ENCODE measurements at places on chromosomes 11 and 22. TPM values are rescaled to one million over a fixed set of nuclear protein-coding genes. Genes with fewer than 3 reads are reported as not detected.

ADM gene
- 17.3 TPM for total RNA-seq

DNA sequence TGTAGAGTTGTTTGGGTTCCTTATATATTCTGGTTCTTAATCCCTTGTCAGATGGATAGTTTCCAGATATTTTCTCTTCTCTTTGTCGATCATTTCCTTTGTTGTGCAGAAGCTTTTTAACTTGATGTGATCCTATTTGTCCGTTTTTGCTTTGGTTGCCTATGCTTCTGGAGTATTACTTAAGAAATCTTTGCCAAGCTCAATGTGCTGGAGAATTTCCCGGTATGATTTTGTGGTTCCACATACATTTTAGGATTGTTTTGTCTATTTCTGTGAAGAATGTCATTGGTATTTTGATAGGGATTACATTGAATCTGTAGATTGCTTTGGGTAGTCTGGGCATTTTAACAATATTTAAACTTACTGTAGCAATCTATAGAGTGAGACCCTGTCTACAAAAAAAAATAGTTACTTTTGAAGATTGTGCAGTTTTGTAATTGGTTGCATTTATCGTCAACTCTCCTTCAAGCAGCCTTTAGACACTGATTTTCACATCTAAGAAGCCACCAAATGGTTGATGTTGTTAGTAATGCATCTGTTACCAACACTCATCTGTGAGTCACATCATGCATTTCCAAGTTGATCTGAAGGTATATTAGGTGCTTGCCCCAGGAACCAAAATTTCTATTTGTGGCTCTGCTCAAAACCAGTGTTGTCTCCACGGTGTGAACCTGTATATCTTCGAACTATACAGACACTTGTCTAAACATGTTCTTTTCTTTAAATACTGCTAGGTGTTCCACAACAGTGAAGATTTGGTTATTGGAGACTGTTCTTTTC lies 21.4 kb downstream of the XRCC6 start:
- DNase-seq = no peak

GRCh38 chr11:1776944-1777715 lies 13.4 kb upstream of the CTSD start:
- no peak for DNase-seq

DNA sequence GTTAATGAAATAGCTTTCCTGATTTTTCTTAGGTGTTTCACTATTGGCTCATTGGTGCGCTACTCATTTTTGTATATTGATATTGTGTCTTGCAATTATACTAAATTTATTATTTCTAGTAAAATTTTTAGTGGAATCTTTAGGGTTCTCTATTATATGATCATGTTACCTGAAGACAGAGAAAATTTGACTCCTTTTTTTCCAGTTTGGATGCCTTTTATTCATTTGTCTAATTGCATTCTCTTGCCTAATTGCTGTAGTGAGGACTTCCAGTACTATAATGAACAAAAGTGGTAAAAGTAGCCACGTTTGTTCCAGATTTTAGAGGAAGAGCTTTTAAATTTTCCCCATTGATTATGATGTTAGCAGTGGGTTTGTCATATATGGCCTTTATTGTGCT lies 114.0 kb upstream of the SERPIND1 start:
- no peak for DNase-seq

CUL5 gene
- 70.6 TPM for total RNA-seq

- peak; percentile 55 for DNase-seq
Measured at GRCh38 chr11:86769219-86769618, 31.1 kb upstream of the PRSS23 start.

GRCh38 chr11:10758957-10759356 lies 7.9 kb downstream of the CTR9 start:
- DNase-seq = no peak

TMEM45B gene
- total RNA-seq = not detected

TESMIN gene
- not detected for total RNA-seq

WNT7B gene
- total RNA-seq = not detected

GRCh38 chr11:85347291-85347690 lies 279.9 kb downstream of the DLG2 start:
- no peak for DNase-seq

GRCh38 chr11:122756417-122756816 lies 81.9 kb upstream of the CRTAM start:
- DNase-seq = no peak

- no peak for DNase-seq
Measured at GRCh38 chr22:44102856-44103255, 77.9 kb upstream of the PARVG start.

GRCh38 chr11:1757861-1758610 lies 5.7 kb downstream of the CTSD start:
- DNase-seq = no peak

DNA sequence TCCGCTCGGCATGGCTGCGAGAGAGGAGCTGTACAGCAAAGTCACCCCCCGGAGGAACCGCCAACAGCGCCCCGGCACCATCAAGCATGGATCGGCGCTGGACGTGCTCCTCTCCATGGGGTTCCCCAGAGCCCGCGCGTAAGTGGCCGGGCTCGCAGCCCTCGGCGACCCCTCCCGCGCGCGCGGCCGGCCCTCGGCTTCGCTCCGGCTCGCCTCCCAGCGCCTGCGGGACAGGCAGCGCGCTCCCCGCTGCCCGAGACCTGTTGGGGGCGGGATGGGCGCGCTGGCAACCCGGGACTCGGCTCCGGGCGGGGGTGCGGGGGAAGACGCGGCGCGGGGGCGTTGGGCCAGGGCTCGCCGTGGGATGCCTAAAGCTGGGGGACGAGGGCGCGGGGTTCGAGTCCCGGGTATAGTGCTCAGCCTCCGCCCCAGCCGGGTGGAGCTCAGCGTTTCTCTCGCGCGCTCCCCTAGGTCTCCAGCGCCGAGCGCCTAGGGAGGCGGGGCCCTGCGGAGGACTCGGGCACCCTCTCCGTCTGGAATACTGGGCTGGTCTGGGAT lies 630 bp downstream of the UBASH3B start:
- DNase-seq = peak; percentile 65

DNA sequence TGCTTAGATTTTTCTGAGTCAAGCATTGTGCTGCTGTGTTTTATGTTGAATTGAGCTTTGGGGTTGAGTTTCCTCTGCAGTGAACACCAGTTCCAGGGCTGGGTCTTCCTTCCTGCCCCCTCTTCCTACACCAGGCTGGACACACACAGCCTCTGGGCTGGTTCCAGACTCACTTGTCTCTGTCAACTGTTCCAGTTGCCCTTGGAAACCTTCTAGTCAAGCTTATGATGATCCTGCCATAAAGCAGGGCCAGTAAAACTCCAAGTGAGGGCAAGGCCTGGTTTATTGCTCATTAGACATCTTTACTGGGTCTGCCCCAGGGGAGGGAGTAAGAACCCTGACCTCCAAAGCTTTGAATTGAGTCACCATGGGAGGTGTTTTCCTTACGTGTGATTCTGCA lies 61.1 kb downstream of the KIAA1671 start:
- DNase-seq = no peak

- DNase-seq = no peak
Measured at GRCh38 chr22:25966448-25966913, 202.8 kb upstream of the SEZ6L start.

PANX3 gene
- total RNA-seq = not detected

SCUBE1 gene
- total RNA-seq = not detected

GRCh38 chr11:113979431-113979830 lies 4.5 kb downstream of the HTR3A start:
- DNase-seq = no peak

DNA sequence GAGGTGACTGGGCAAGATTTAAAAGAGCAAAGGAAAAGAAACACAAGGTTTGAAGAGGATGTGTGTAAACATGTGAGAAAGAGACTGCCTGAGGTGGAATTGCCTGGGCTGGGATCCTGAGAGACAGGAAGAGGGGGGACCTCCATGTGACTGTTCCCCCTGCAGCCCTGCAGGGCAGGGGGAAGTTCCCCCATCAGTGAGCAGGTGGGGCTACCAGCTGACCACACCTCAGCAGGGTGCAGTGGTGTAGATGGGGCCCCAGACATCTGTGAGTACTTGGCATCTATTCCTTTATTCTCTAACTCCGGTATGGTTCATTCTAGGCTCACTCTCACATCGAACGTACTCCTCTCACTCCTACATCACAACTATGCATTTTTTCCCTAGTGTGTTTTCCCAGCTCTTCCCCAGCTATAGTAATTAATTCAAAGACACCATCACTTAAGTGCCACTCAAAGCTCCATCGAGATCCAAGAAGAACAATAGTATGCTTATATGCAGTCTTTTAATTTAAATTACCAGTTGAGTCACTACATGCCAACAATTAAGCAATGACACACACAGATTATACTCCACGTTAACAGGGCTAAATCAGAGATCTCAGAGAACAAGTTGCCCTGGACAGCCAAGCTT lies 42.7 kb downstream of the LGR4 start:
- DNase-seq = no peak

TBX1 gene
- 42.6 TPM for total RNA-seq

KCTD14 gene
- 0.35 TPM for total RNA-seq

- no peak for DNase-seq
Measured at GRCh38 chr11:74680035-74680671, 51.1 kb downstream of the CHRDL2 start.

GRCh38 chr11:96214777-96215109 lies 128.3 kb downstream of the MAML2 start:
- no peak for DNase-seq

DNA sequence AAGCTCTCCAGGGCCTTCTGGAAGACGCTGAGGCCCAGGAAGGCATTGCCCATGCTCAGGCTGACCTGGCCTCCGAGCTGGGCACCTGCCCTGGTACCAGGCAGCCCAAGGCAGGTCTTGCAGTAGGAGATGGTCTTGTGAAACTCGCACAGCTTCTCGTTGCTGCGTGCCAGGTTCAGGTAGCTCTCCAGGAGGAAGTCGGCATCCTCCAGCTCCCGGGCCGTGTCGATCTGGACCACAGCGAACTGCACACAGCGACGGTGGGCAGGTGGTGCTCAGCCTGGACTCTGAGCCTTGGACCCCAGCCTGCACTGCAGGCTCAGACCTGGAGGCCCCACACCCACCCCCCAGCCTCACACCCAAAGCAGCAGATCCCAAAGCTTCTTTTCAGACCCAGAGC lies 1.0 kb downstream of the RAPSN start:
- no peak for DNase-seq

GRCh38 chr22:25025491-25026400 lies 73.2 kb downstream of the KIAA1671 start:
- DNase-seq = peak; percentile 46

- DNase-seq = peak; percentile 47
Measured at GRCh38 chr11:47918882-47919495, 61.4 kb upstream of the PTPRJ start.

- peak; percentile 59 for DNase-seq
Measured at GRCh38 chr11:44942029-44942955, 8.4 kb downstream of the TP53I11 start.

- DNase-seq = peak; percentile 61
Measured at GRCh38 chr11:45662665-45663485, 2.5 kb downstream of the CHST1 start.

GRCh38 chr11:1989953-1990352 lies 7.7 kb downstream of the H19 start:
- no peak for DNase-seq

GRCh38 chr11:28628412-28628811 lies 520.2 kb downstream of the METTL15 start:
- no peak for DNase-seq

OR2AG1 gene
- total RNA-seq = not detected

GRCh38 chr11:96964661-96965060 lies 574.8 kb downstream of the JRKL start:
- DNase-seq = no peak

DNA sequence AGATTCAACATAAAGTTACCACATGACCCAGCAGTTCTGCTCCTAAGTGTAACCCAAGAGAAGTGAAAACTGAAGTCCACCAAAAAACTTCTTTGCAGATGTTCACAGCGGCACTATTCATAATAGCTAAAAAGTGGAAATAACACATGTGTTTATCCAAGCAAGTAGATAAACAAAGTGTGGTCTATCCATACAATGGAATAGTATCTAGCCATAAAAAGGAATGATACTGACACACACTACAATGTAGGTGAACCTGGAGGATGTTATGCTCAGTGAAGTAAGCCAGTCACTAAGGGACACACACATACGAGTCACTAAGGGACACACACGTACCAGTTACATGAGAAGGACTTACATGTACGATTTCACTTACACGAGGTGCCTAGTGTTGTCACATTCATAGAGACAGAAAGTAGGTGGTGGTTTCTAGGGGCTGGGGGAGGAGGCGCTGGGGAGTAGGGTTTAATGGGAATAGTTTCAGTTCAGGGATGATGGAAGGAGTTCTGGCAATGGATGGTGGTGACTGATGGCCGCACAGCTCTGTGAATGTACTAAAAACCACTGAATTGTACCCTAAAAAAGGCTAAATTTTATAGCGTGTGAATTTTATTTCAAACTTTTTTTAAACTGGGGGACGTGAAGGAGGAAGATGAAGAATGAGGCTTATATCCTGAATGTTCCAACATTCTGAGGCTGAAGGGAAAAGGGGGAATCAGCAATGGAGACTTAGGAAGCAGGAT lies 27.2 kb upstream of the COMT start:
- DNase-seq = no peak

- no peak for DNase-seq
Measured at GRCh38 chr11:78020246-78020645, 2.8 kb downstream of the KCTD14 start.

DNA sequence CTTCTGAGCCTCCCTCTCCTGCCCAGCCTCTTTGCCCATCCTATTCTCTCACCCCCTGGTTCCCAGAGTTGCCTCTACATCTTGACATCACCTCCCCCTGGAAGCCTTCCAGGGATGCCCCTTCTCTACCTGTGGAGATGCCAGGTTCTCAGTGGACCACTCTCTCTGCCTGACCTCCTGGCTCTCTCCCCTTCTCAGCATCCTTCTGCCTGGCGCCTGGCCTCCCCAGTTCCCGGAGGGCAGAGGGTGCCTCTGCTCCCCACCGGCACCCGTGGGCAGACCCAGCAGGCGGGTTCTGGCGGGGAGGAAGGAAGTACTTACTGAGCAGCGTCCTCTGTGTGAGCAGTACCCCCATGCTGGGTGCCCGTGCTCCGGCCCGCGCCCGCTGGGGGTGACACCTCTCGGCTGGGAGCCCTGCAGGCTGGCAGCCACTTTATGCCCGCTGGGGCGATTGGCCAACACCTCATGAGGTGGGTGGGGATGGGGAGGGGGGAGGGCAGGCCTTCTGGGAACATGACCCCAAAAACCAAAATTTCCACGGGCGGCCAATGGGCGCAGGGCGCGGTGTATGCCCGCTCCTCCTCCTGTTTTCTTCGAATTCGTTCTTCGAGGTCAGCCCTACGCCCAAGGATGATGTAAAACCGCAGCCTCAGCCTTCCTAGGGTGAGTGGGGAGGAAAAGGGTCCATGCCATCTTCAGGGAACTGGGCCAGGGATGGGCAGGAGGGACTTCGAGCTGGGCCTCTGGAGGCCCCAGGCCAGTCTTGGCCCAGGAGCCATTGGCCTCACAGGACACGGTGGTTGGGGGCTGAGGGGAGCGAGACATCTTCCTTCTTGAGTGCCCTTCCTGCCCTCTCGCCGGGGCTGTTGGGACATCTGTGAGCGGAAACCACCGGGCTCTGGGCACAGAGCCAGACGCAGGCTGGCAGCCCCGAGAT lies at the start of gene OSM:
TSS of gene OSM (minus strand) at position 407 of the 937 bp plus-strand sequence. CDS start at position 355, 52 bp downstream.
- no peak for DNase-seq
